Stimulated activated CD4-positive, alpha-beta T cell treated with anti-CD3 and anti-CD28 coated beads, Interleukin-2, amount 100 ng/mL, for 48 hours (primary cell): ENCODE measurements at places on chromosomes 5 and 9.

- peak; percentile 13 for DNase-seq
Observed at GRCh38 chr5:141850244-141850768, 27.9 kb downstream of the PCDH1 start.

GRCh38 chr5:139678751-139679750 lies 30.9 kb downstream of the CXXC5 start:
- DNase-seq = no peak

DNA sequence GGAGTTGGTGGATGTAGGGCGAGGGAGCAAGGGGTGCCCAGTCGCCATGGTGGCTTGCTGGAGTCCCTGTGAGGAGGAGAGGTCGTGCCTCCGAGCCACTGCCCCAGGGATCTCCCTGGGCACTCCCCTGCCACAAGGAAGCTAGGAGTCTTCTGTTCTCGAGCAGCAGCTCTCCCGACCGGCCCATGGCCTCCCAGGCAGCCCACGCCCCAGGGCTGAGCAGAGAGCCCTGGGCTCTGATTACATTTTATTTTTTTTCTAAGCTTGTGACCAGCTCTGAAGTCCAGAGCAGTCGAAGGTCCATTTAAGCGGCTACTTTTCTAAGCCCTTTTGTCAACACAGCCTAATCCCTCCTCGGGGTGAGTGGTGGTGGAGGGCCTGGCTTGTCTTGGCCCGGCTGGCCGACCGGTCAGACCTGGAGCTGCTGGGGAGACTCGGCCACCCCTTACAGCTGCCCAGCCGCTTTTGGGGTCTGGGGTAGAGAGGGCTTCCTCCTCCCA lies 2.1 kb downstream of the RXRA start:
- DNase-seq = no peak

DNA sequence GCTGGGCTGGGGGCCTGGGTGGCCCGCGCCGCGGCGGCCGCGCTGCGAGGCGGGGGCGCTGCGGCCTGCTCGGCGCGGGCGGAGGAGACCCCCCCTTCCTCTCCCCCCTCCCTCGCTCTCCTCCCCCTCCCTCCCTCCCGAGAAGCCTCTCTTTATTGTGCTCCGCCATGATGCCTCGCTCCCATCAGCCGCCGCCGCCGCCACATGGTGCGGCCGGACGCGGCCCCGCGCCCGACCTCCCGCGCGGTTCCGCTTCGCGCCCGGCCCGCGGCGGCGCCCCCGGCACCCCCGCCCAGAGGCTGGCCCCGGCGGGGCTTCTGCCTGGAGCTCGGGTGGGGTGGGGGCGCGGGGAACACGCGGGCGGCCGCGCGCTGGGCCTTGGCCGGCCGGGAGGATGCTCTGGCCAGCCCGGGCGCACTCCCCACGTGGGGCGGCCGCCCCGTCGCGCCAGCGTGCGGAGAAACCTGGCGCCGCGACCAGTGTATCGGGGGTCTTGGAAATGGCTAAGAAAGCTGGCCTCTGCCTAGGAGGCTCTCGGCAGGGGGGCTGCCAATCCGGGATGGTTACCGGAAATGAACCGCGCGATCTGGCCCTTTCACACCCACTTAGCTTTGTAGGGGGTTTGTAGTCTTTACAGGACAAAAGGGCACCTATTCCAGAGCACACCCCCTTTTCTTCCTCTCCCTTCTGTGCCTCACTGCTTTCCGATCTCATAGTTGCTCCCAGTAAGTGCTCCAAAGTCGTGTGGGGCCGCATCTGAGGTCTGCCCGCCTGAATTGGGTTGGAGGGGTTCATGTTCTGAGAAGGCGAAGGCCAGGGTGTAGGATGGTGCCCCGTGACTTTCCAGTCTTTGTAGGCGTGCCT lies 1.0 kb downstream of the SET start:
- DNase-seq = peak; percentile 22

GRCh38 chr5:54098267-54098666 lies 212.1 kb downstream of the ARL15 start:
- no peak for DNase-seq

DNA sequence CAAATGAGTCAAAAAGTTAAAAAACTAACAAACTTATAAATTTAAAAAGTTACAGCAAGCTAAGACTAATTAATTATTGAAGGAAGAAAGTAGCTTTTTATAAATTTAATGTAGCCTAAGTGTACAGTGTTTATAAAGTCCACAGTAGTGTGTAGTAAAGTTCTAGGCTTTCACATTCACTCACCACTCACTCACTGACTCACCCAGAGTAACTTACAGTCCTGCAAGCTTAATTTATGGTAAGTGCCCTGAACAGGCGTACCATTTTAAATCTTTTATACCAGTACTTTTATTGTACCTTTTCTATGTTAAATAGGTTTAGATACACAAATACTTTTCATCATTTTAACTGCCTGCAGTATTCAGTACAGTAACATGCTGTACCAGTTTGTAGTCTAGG lies 80.0 kb upstream of the C9orf72 start:
- no peak for DNase-seq

DNA sequence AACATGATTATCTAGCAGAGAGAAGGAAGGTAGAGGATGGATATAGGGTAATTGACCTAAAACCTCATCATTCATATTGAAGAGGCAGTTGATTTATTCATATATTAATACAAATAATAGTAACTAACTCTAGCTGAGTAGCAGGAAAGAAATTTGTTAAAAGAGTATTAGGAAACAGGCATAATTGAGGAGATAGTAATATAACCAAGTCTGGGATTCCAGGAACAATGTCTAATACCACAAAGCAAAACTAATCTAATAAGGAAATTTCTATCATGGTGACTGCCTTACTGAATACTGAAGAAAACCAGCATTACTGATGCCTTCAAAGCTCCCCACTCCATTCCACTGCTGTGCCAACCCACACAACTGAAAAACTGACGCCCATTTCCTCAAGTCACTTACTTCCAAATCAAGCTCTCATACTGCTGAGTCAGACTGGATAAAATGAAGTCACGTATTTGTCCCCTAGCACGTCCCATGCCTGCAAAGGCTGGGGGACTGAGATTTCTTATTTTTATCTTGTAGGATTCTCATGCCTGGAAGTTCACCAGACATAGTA lies 153.9 kb downstream of the SMC2 start:
- DNase-seq = no peak

GRCh38 chr5:110043025-110043424 lies 353.3 kb downstream of the MAN2A1 start:
- DNase-seq = no peak

DNA sequence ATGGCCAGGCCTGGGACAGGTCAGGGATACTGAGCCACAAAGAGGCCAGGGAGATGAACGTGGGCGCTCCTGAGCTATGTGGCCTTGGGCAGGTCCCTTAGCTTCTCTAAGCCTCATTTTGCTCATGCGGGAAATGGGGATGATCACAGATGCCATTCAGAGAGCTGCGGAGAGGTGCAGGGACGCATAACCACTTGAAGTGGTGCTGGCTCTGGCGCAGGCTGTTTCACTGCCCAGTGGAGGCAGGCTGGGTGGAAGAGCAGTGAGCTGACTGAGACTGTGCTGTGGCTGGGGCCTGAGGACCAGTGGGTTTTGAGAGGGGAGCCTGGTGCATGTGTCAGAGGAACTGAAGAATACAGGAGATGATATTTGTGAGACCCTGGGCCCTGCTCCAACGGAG lies 18.4 kb downstream of the CXXC5 start:
- no peak for DNase-seq

DNA sequence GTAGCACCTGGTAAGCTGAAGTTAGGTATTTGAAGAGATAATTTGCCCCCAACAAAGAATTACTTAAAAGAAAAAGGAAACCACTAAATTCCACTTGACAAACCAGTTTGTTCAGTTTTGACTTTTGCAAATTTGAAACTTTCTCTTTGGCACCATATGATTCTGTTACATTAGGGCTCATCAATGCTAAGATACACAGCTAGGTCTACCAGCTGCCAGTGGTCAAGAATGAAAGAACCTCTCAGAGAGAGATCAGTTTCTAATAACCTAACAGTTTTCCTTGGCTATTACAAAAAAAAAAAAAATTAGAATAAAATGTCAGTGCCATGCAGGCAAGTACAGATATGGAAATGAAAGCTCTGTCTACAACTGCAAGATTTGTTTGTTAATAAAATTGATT lies 92.3 kb downstream of the CAAP1 start:
- no peak for DNase-seq

- no peak for DNase-seq
Observed at GRCh38 chr9:125538092-125538473, 168.9 kb downstream of the MAPKAP1 start.

DNA sequence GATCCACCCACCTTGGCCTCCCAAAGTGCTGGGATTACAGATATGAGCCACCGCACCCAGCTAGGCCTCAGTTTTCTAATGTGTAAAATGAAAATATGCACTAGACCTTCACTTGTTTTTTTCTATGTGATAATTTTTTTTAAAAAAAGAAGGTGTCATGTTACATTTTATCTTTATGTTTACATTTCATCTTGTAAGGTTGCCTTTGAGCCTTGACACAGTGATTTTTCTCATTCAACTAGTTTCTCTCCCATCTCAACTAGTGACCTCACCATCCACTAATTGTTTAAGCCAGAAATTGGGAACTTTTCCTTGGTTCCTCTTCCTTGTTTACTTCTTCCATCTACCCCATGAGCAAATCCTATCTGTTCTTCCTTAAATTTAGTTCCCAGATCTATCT lies 21.5 kb downstream of the TMC1 start:
- no peak for DNase-seq

- DNase-seq = no peak
Observed at GRCh38 chr5:167802755-167803431, 488.6 kb upstream of the WWC1 start.

GRCh38 chr5:146816775-146817387 lies 61.7 kb downstream of the PPP2R2B start:
- no peak for DNase-seq
